Activated naive CD4-positive, alpha-beta T cell treated with anti-CD3 and anti-CD28 coated beads for 36 hours (primary cell): ENCODE measurements at places on chromosomes 7 and 10. TPM values are rescaled to one million over a fixed set of nuclear protein-coding genes. Genes with fewer than 3 reads are reported as not detected.

Gene PRLHR
- total RNA-seq = not detected

Gene C10orf105
- 0.36 TPM for total RNA-seq

Gene ENKUR
- total RNA-seq = not detected

Gene SUN3
- total RNA-seq = not detected

Gene SLC18A3
- total RNA-seq = not detected

Gene LAMB4
- total RNA-seq = not detected

Gene COL26A1
- not detected for total RNA-seq

Gene FAM24B
- total RNA-seq = 8.1 TPM

Gene CYP51A1
- 52.8 TPM for total RNA-seq

Gene EIF4H
- total RNA-seq = 518 TPM

Gene ZNF804B
- total RNA-seq = not detected

Gene ANKRD22
- not detected for total RNA-seq

Gene GFRA1
- not detected for total RNA-seq

Gene ASB10
- total RNA-seq = not detected

Gene LFNG
- 19.7 TPM for total RNA-seq

Gene WDR91
- total RNA-seq = 10.6 TPM

Gene UFSP1
- total RNA-seq = 1.4 TPM

Gene GPER1
- total RNA-seq = not detected

Gene ZWINT
- total RNA-seq = 80.8 TPM

Gene PGAM1
- total RNA-seq = 1,371 TPM

Gene PNLIPRP2
- not detected for total RNA-seq

Gene ZNF727
- 0.52 TPM for total RNA-seq

Gene AIMP2
- total RNA-seq = 30.8 TPM

Gene RADIL
- 0.55 TPM for total RNA-seq

Gene OR2A1
- not detected for total RNA-seq

Gene CCDC172
- not detected for total RNA-seq

Gene PON1
- not detected for total RNA-seq

Gene LRRD1
- not detected for total RNA-seq

Gene COMTD1
- 34.8 TPM for total RNA-seq

Gene NDUFA5
- total RNA-seq = 60.7 TPM

Gene CYP26C1
- total RNA-seq = not detected

Gene SPDYE2
- not detected for total RNA-seq

Gene EN2
- total RNA-seq = not detected

Gene SH3PXD2A
- 7.8 TPM for total RNA-seq

Gene NCF1
- 0.59 TPM for total RNA-seq

Gene SSC4D
- total RNA-seq = 0.57 TPM

Gene SLC13A1
- not detected for total RNA-seq

Gene C1GALT1
- total RNA-seq = 29.1 TPM

Gene GRID2IP
- 0.10 TPM for total RNA-seq

Gene CLDN15
- 11.1 TPM for total RNA-seq

Gene CH25H
- total RNA-seq = 0.12 TPM

Gene RAB19
- total RNA-seq = 4.6 TPM

Gene TACC2
- total RNA-seq = not detected

Gene LRIT1
- not detected for total RNA-seq

Gene HOXA10
- total RNA-seq = not detected

Gene TAS2R3
- total RNA-seq = 0.69 TPM

Gene NME8
- not detected for total RNA-seq

Gene LEP
- not detected for total RNA-seq

Gene GATA3
- total RNA-seq = 4.0 TPM

Gene NRCAM
- 1.0 TPM for total RNA-seq

Gene GOT1
- total RNA-seq = 62.6 TPM

Gene NUTM2A
- total RNA-seq = 0.07 TPM
